ENCODE measurements at places on chromosomes 12 and 14. TPM values are rescaled to one million over a fixed set of nuclear protein-coding genes. Genes with fewer than 3 reads are reported as not detected.

DNA sequence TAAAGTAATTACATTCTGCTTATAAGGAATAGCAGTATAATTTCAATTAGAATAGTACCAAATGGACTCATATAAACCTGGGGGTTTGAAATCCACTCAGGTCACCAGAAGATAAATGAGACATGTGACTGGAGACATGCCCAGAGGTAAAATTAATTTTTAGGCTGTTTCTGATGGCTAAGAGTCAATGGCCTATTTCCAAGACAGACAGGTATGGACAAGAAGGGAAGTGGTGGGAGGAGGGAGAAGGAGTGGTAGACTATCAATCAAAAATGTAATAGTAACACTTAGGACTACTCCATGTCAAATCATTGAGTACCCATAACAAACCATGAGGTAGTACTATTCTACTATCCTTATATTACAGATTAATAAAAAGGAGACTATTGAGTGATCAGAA is 544.0 kb downstream of the GALC start:
- H3K4me1 ChIP-seq: no peaks in the 10 kb centered on the region
- H3K27ac ChIP-seq: no peak overlapping the region
- no peaks in the 10 kb centered on the region for H3K27me3 ChIP-seq
- DNase-seq: no peak
- no peak overlapping the region for H3K4me3 ChIP-seq
- H3K36me3 ChIP-seq: no peaks in the 10 kb centered on the region

Gene OAS2
- total RNA-seq: not detected

DNA sequence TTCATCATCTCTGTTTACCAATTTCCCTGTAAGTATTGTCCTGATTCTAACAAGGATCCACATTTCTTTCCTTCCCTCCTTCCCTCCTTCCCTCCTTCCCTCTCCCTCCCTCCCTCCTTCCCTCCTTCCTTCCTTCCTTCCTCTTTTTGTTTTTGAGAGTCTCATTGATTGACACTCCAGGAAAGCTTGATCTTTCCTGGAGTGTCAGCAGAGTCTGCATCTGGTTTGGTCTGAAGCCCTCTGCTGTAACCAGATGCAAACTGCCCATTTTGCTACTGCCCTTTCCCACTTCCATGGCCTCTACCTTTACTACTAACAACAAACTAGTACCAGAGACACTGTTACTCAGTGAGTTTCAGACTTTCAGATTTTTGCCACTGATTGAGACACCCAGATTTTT is 14.4 kb upstream of the OR6C65 start:
- H3K4me1 ChIP-seq: peaks cover 13% of the 10 kb centered on the region
- H3K27me3 ChIP-seq: no peaks in the 10 kb centered on the region
- no peak overlapping the region for H3K27ac ChIP-seq
- H3K4me3 ChIP-seq: no peak overlapping the region

- no peaks in the 10 kb centered on the region for H3K36me3 ChIP-seq
- no peak overlapping the region for H3K27ac ChIP-seq
- no peak overlapping the region for H3K4me3 ChIP-seq
- no peak for DNase-seq
Observed at GRCh38 chr14:94962166-94962575, 192.3 kb upstream of the GSC start.

Gene SRRM4
- total RNA-seq: 10.8 TPM

DNA sequence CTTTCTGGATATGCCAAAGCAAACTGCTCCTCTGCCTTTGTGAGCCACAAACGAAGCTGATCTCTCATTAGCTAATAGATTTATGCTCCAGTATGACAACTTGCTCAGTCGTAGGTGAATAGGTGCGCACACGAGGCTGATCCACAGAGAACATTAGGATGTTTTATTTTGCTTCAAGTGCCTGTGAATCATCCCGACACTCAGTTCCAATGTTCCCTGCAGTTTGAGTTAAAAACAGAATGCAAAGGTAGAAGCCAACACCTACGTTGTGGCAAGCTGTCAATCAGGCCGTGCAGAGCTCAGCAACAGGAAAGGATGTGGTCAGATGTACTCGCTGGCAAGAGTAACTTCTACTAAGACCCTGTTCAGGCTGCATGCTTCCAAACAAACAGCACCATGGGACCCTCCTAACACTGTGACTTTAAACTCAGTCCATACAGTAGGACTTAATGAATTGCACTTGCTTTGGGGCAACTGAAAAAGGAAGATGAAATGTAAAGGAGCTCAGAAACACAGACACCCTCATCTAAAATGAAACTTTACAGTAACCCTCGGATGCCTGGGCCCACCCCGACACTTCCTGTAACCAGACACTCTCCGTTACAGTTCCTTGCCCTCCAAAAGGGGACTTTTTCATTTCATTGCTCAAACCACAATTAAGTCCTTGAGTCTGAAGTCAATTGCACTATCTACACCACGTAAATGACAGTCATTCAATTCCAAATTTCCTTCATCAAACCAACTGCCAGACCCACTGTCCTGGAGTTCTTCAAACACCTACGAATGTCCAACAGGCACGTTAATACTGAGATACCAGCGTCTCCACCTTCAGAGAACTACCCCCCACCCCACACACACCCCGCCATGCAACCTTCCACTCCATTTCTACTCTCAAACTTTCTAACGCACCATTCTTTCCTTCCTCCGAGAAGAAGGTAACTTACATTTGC is 1.6 kb downstream of the CCDC88C start:
- no peaks in the 10 kb centered on the region for H3K27me3 ChIP-seq
- H3K36me3 ChIP-seq: peaks cover 2% of the 10 kb centered on the region
- H3K4me1 ChIP-seq: peaks cover 48% of the 10 kb centered on the region
- H3K4me3 ChIP-seq: peak overlapping the region; percentile 91
- no peak for DNase-seq
- H3K27ac ChIP-seq: no peak overlapping the region
